Umbilical cord (tissue), 2 donors: ENCODE measurements at places on chromosomes 6 and 20.

DNA sequence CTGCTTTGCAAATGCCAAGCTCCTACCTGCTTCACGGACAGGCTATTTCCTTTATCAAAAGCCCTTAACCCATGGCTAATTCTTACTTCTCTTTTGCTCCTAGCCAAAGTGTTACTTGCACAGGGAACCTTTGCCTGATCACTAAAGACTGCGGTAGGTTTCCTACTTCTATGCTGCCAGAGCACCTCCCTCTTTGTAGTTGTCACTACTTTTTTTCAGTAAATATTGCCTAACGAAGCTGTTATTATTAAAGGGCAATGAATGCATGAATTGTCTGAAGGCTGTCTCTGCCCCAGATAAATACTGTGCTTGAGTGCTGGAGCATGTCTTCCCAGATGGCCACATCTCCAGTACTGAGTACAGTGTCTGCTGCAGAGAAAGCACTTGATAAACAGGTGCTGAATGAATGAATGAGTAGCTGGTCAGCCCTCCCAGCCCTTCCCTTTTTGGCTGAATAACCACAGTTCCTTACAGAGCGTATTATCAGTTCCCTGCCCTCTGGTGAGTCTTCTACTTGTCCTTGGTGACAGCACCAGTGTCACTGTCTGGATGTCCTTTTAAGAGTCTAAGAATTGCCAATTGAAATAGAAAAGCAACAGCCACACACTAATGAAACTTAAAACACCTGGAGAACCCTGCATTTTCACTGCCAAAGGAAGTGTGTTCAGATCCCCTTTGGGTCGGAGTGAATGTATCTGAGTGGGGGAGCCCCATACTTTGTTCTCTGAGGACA, 73.6 kb upstream of the TRAF3IP2 start:
- no peak for DNase-seq

GRCh38 chr6:113464960-113465359, 392.2 kb upstream of the MARCKS start:
- DNase-seq = no peak

GRCh38 chr20:35171438-35171752, 477 bp upstream of the PROCR start:
- no peak for DNase-seq

- no peak for DNase-seq
Observed at GRCh38 chr6:31776485-31776988, 591 bp downstream of the VWA7 start.

DNA sequence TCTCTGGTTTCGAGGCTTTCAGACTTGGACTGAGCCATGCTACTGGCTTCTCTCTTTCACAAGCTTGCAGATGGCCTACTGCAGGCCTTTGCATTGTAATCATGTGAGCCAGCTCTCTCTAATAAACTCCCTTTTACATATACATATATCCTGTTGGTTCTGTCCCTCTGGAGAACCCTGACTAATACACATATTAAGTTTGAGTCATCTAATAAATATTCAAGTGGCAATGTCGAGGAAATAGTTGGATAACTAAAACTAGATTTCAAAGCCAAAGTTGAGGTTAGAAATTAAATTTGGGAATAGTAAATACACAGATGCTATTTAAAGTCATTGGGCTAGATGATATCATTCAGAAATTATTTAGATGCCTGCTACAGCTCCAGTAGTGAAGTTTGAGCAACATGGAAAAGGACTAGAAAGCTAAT, 1343.4 kb downstream of the GRIK2 start:
- DNase-seq = no peak

DNA sequence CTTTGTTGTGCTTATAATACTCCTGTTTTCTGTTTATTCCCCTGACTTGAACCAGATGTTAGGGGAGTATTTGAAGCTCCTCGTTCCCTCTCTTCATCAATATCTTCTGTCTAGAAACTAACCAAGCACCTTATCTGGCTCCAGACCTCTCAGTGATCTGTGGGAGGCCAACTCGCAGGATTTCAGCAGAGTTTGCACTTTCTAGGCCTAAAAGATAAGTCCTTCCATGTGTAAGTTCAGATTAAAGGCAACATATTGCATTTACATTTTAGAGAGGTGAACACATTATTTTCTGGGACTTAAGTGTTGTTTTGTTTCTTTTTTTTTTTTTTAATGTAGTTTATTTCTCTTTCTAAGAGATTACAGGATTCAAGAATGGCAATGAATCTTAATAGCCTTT, 139.4 kb upstream of the AKAP12 start:
- DNase-seq = peak; percentile 48
